Lower leg skin (tissue), 4 donors: ENCODE measurements at places on chromosomes 16 and 17. TPM values are rescaled to one million over a fixed set of nuclear protein-coding genes. Genes with fewer than 3 reads are reported as not detected.

The CASKIN1 gene
- 1.3 TPM for total RNA-seq

The GNAO1 gene
- total RNA-seq: 1.4 TPM

- DNase-seq: no peak
Measured at GRCh38 chr16:82703871-82704768, 77.4 kb downstream of the CDH13 start.

DNA sequence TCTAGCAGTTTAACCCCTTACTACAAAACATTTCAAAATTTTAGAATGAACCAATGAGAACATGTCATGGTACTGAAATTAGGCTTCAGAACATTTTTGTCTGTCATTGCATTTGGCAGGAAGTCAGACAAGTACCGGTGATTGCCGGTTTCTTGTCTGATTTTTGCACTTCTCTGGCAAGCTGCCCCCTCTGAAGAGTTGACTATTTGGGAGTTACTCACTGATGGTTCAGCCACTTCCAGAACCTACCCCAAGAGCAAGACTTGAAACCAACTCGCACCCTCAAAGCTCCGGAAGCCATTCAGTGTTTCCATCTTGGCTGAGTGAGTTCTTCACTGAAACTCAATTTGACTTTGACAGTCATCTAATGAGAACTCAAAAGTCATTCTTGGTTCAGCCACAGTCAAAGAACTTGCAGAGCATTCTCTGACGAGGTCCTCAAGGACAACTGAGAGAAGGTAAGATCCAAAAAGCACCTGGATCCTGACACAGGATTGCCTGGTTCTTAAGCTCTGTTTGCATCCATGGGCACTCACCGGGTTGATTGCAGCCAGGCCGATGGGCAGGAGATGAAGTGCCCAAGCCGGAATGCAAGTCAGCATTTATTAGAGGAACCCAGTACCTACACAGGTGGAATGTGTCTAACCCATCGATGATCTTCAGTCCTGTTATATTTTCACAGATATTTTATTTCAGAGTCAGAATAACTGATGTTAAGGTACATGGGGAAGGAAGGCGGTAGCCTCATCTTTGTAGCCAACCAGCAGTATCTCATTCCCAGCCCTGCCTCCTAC, 93.6 kb downstream of the USP22 start:
- DNase-seq: no peak

DNA sequence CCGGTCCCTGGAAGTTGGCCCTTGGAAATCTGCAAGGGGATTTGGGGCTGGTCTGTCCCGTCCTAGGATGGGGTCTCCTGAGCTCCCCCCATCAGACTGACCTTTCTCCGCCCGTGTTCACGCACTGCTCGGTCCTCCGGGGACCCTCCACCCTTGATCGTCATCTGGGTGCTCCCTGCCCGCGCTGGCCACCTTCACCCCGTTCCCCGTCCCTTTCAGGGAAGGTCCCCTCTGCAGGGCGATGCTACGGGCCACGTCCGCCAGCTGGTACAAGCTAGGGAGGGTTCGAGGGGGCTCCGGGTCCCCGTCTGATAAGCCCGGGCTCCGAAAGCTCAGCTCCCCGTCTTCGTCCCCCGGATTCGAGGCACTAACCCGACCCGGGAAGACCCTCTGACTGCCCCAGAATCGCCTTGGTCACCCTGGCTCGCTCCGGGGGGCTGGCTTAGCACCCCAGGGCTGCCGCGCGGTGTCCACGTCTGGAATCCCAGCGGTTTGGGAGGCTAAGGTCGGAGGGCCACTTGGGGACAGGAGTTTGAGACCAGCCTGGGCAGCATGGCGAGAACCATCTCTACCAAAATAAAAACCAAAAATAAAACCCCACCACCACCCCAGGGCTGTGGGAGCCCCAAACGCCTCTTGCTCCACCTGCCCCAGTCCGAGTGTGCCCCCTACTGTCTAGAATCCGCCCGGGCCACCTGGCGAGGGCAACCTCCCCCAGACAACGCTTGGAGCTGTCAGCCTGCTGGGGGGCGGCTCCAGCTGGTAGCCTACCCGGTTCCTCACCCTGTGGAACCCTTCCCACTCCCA, 1.1 kb upstream of the SLC43A2 start:
- DNase-seq: no peak

DNA sequence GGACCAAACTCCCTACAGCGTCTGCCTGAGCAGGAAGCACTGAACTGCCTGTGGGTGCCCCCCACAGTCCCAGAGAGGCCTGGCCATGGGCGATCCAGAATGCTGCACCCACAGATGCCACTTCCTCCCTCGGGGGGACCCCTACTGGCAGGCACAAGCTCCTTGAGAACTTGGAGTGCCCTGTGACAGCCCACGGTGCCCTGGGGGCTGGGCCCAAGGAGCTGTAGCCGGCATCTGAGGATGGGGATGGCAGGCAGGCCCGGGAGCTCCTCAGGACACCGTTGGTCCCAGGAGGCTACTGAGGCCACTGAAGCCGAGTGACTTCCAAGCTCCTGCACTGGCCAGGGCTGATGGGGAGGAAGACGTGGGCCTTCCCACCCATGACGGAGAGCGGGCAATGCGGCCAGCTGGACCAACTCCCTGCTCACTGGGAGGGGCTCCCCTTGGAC, 15.1 kb upstream of the RASD1 start:
- no peak for DNase-seq

GRCh38 chr17:47987240-47987835, 16.4 kb downstream of the CDK5RAP3 start:
- no peak for DNase-seq
